ENCODE measurements at places on chromosomes 1 and 21. TPM values are rescaled to one million over a fixed set of nuclear protein-coding genes. Genes with fewer than 3 reads are reported as not detected.

DNA sequence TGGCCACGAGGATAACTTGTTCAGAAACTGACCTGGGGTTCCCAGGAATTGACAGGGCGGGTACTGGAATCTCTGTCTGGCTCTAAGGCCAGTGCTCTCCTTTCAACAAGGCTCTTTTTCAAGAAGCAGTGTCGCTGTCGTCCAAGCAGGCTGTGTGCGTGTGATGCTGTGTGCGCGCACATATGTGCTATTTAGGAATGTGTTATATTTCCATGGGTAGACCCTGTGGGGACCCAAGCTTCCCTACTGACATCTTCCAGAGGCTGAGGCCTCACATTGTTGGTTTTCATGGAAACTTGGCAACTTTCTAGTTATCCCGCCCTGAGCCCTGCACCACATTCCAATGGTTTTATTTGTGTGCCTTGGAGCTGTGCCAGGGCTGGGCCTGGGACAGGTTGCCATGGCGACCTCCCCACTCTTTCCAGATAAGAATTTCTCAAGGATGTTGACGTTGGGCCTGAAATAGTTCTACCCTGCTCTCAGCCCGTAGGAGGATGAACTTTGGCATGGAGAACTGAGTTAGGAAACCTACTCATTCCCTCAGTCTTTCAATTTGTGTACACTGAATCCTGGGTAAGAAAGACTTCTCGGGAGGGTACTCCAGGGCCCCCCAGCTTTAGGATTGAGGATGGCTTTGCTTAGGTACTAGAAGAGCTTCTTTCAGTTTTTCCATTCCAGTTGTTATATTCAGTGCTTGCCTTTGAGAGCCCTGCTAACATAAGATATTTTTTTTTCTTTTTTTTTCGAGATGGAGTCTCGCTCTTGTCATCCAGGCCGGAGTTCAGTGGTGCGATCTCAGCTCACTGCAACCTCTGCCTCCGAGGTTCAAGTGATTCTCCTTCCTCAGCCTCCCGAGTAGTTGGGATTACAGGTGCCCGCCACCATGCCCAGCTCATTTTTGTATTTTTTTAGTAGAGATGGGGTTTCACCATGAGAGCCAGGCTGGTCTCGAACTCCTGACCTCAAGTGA, 38.8 kb upstream of the SRSF10 start:
- peak; percentile 90 for DNase-seq

- peak; percentile 60 for DNase-seq
Measured at GRCh38 chr1:50425376-50426107, 2.3 kb upstream of the DMRTA2 start.

DNA sequence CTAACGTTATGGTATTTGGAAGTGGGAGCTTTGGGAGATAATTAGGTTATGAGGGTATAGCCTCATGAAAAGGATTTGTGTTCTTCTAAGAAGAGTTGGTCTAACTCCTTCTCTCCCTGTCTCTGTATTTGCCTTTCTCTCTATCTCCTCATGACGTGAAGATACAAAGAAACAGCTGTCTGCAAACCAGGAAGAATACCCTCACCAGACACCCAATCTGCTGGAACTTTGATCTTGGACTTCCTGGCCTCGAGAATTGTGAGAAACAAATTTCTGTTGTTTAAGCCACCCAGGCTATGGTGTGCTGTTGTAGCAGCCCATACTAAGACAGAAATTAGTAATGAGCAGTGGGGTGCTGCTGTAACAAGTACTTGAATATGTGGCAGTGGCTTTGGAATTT, 16.1 kb downstream of the C1orf141 start:
- DNase-seq, result no peak

GRCh38 chr1:116253566-116254382, 119.3 kb upstream of the ATP1A1 start:
- no peak for DNase-seq

DNA sequence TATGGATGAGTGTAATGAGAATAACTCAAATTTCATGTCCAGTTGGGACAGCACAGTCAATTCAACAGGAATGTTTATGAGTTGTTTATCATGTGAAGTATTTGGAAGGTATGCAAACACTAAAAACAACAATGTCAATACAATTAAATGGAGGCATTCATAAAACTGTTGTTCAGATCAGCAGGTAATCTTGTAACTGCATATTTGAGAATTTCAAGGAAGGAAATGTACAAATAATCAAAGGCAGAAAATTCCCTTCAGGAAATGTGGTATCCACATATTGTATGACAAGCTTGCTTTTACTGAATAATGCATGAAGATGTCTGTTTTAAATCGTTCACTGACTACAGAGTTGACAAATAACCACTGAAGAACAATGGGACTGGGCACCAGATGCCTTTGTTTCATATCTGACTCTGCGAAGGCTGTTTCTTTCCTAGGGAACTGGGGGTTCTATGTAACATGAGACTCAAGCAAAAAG, 198.3 kb downstream of the LTN1 start:
- no peak for DNase-seq

DNA sequence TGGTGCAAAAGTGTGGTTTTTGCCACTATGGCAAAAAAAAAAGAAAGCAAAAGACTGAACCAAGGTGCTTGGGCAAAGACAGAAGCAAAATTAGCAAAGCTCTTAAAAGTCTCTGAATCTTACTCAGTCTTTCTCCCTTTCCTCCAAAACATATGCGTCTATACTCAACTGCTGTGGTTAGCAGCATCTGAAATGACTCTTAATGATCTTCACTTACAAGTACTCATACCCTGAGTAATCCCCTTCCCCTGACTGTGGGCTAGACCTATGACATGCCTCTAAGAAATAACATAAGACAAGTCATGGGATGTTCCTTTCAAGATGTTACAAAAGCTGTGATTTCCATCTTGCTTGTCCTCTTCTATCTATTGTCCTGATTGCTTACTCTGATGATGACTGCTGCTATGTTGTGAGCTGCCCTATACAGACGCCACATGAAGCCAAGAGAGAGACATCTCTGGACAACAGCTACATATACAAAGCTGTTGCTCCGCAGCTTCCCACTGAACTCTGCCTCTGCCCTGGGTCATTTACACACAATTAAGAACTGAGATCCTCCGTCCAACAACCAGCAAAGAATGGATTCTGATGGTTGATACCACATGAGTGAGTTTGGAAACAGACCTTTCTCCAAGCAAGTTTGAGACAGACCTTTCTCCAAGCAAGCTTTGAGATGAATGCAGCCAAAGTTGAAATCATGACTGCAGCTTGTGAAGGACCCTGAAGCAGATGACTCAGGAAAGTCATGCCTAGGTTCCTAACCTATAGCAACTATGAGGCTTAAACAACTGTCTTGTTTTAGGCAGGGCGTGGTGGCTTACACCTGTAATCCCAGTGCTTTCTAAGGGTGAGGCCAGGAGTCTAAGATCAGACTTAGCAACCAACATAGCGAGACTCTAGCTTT, 55.2 kb downstream of the PUM1 start:
- DNase-seq, result no peak

The CACNA1S gene
- not detected for polyA plus RNA-seq

GRCh38 chr1:26268290-26269197, 11.3 kb upstream of the SH3BGRL3 start:
- DNase-seq, result no peak

The WNT3A gene
- polyA plus RNA-seq, result not detected

The DNAH14 gene
- 15.9 TPM for polyA plus RNA-seq

- DNase-seq, result no peak
Measured at GRCh38 chr1:93678946-93679480, 2.6 kb downstream of the BCAR3 start.
